ENCODE measurements at places on chromosomes 7 and 10.

DNA sequence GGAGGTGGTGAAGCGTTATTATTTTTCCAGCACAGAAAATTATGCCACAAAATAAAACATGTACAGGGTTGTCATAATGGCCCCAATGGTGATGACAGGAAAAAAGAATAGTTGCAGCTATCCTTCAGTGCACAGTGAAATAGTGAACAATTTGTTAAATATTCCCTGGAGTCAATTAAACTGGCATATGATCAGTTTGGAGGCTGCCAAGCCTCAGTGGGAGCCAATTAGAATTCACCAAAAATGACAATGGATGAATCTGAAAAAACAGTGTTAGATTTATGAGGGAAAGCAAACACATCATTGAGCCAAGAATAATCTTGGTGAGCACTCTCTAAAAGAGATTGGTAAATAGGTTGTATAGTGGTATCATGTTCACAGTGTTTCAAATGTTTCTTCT, 146.3 kb downstream of the OTUD1 start:
- no peak for DNase-seq

- DNase-seq = no peak
These were observed 139.0 kb downstream of the NRF1 start for GRCh38 chr7:129750501-129750900.

GRCh38 chr10:46285300-46285699, 1.5 kb upstream of the ANTXRL start:
- DNase-seq = no peak

GRCh38 chr7:107213193-107213788, 44.5 kb downstream of the HBP1 start:
- no peak for DNase-seq

DNA sequence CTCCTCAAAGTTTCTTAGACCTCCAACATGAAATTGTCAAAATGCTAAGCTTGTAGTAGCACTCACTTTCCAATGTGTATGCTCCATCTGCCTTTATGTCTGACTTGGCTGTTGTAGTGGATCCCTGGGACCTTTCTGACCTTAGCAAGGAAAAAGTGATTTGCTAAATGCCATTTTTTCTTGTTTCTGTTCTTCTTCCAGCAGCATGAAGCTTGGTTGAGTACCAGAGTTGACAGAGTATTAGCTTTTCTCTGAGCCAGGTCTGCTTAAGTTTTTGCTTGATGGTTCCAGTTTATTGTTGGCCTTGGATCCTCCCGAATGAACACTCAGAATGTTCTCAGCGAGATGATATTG, 168.7 kb downstream of the SND1 start:
- no peak for DNase-seq

GRCh38 chr7:103712991-103713778, 267.2 kb upstream of the SLC26A5 start:
- DNase-seq = no peak

DNA sequence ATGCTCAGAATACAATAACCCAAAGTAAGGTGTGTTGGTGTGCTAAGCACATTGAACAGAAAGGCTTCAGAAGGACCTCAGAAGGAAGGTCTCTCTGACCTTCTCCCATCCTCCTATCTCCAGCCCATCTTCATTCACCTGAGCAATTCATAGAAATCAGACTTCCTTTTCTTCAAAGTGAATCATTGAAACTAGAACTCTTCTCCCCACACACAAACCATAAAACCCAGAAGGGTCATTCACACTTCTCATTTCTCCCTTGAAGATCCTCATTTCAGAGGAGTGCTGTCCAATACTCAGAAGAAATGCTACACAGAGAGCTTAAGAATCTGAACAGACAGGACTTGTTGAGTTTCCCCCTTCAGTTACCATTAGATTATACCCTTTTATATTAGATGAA, 89.5 kb downstream of the VWDE start:
- DNase-seq = no peak

- no peak for DNase-seq
These were observed 193.6 kb downstream of the MLLT10 start for GRCh38 chr10:21727452-21728168.

Measured in activated naive CD8-positive, alpha-beta T cell treated with anti-CD3 and anti-CD28 coated beads, Interleukin-2, amount 50 U/mL, for 24 hours (primary cell).